ENCODE measurements at places on chromosomes 16 and 17. TPM values are rescaled to one million over a fixed set of nuclear protein-coding genes. Genes with fewer than 3 reads are reported as not detected.

TMEM238L gene
- total RNA-seq = not detected

MAP2K6 gene
- 3.9 TPM for total RNA-seq

ABCA5 gene
- 17.1 TPM for total RNA-seq

HS3ST6 gene
- total RNA-seq = not detected

CHD9NB gene
- 1.4 TPM for total RNA-seq
